ENCODE measurements at places on chromosomes 5 and 9.

GRCh38 chr5:61055434-61056006 lies 106.7 kb downstream of the SMIM15 start:
- DNase-seq = no peak

DNA sequence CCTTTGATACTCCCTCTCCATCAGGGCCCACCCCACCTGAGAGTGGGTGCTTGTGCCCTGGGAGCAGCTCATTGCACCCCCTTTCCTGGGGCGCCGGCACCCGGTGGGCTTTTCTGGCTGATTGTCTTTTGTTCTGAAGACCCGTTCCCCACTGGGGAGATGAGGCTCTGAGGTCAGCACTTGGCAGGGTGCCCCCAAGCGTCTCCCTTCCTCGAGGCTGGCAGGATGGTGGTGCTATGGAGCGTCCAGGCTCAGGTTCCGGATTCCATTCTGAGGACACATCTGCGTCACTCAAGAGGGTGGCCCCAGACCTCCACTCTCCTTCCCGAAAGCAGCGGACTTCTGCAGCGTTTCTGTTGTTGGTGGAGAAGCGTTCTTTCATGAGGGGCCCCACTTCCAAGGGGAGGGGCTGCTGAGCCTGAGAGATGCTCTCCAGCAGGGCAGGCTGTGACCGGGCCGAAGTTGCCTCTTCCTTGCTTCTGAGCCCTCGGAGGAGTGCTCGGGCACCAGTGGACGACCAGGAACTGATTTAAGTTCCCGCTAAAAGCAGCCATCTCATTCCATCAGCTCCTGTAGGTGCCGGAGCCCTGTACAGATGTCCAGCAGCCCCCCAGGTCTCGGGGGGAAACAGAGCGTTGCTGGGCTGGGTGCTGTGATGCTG lies 42.2 kb downstream of the COL5A1 start:
- DNase-seq = no peak

GRCh38 chr9:113456235-113456634 lies 7.3 kb upstream of the RGS3 start:
- no peak for DNase-seq

GRCh38 chr9:112755675-112756074 lies 5.1 kb downstream of the SNX30 start:
- no peak for DNase-seq

DNA sequence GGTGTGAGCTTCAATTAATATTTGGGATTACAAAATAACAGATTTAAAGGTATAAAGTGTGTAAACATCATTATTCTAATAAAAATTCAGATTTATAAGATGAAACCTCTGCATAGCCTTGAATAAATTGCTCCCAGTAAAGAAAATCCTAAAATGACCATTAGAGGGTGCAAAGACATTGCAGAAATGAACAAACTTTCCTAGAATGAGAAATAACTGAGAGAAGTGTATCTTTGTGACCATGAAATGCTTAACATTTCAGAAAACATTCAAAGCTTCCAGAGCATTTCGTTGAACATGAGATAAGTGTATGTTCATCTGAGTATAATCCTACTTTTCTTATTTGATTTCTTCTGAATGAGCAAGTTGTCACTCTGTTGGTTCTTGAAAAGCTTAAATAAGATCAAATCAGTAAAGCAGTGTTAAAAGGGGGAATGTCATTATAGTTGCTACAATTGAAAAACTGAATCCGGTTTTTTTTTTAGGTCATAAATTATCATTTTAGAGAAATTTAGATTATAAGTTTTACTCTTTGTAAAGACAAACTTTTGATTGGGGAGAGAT lies 24.7 kb upstream of the NUDT12 start:
- DNase-seq = no peak

- no peak for DNase-seq
These were observed 155.4 kb downstream of the PAM start for GRCh38 chr5:102910240-102911226.

DNA sequence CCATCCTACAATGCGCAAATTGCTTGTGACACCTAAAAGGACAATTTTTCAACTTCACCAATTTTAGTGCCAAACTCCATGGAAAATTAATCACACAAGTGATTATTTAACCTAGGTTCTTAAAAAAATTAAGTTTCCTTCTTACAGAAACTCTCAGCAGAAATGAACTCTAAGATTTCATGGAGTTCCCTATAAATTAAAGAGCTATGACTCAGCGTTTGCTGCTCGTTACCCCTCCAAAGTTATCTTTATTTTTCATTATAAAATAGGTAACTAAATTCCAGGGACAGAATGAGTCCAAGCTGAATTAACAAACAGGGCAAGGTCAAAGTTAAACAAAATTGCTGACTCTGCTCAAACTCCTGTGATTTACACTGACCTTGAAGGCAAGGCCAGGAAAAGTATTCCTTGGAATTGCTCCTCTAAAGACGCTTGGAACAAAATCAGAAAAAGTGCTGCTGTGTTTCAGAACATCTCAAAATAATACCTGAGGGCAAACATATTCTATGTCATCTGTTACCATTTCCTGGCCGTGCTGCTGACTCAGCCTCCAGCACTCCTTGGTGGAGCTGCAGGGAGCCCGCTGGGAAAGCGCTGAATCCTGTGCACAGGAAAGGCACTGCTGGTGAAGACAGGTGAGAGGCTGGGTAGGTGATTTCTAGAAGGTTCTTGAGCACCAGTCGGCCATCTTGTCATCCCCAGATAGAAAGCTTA lies 2.5 kb upstream of the CMBL start:
- DNase-seq = no peak

DNA sequence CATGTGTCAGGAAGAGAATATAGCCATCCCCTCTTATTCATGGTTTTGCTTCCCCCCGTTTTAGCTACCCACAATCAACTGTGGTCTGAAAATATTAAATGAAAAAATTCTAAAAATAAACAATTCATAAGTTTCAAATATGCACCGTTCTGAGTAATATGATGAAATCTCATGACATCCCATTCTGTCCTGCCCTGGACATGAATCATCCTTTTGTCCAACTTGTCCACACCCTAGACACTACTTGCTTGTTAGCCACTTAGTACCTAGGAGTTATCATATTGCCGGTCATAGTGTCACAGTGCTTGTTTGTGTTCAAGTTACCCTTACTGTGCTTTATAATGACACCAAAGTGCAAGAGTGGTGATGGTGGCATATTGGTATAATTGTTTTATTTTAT lies 113.5 kb downstream of the CAAP1 start:
- DNase-seq = no peak

GRCh38 chr9:34664281-34665066 lies 2.0 kb upstream of the CCL27 start:
- peak; percentile 79 for DNase-seq

DNA sequence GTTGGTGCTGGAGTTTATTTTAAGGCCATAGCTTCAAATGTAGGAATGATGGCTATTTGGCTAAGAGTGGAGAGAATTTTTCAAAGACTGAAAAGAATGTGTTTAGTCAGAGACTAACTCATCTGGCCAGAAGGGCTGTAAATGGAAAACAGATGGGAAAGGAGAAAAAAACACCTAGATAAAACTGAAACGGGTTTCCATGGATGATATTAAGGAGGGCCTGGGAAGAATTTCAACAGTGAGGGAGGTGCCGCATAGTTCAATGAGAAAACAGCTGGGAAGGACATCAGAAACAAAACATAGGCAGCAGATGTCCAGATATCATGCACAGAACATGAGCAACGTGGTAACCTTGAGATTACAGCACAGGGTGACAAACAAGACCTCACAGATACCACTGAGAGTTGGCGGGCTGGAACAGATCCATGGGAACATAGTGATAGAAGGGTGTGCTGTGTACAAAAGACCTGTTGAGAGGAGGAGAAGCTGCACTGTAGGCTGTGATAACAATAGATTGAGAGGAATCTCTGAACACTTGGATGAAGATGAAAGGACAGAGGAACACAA lies 31.2 kb upstream of the RAD23B start:
- DNase-seq = peak; percentile 56

GRCh38 chr9:73155377-73155776 lies 3.7 kb downstream of the ANXA1 start:
- DNase-seq = no peak

DNA sequence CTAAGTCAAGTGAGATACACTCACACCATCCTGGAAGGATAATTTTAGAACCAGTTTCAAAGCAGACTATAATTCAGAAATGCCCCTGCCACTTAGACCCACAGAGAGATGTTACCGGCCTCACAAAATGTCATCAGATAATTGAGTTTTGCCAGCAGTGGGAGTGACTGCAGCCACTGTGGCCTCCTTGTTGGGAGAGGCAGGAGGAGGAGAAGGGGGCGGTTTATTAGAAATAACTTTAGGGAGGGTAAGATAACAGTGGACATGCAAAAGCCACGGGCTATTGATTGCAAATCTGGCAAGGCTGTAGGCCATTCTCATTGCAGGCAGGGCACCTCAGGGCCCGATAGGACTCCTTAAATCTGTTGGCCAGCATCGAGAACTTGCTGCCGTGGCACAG lies 13.4 kb downstream of the GRXCR2 start:
- DNase-seq = no peak

GRCh38 chr9:36891341-36891811 lies 142.7 kb downstream of the PAX5 start:
- DNase-seq = no peak

DNA sequence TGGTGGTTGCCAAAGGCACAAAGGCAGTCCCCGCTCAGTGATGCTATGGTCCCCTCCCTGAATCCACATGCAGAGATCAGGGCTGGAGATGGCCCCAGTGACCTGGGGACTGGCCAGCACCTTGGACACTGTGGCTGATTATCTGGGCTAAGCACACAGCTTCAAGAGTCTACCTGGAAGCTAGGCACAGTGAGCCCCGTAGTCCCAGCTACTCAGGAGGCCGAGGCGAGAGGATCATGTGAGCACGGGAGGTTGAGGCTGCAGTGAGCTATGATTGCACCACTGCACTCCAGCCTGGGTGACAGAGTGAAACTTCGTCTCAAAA lies 8.3 kb upstream of the SCGB3A1 start:
- no peak for DNase-seq

DNA sequence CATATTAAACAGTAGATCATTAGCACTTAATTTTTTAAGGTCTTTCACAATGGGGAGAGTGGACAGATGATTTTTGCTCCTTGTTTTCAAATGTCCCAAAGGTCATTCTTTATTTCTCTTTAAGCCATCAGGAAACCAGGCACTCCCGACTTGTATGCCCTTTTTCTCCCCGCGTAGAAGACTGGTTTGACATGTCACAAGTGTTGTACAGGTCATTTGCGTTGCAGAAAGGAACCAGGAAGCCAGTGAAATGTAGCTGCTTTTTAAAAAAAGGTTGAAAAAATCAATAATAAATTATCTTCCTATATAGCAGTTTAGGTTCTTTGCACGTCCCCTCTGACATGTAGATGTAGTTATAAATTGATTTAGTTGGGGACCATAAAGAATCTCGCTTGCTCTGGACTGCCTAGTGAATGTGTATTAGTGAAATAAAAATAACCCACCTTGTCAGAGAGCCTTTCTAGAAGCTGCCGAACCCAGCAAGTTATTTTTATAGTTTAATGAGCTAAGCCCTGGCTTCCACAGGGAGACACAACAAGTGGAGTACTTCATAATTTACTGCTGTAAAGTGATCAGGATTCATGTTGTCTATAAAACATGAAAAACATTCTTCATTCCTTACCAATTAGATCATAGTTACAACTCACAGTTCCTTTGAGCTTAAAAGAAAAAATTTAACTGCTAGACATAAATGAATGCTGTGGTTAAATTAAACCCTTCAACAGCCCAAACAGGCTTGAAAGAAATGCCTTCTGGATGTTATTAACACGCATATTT lies 404.6 kb downstream of the CSNK1G3 start:
- no peak for DNase-seq

GRCh38 chr5:14502294-14502690 lies 79.3 kb upstream of the OTULINL start:
- no peak for DNase-seq

GRCh38 chr5:75610201-75610600 lies 1.1 kb upstream of the ANKDD1B start:
- no peak for DNase-seq

DNA sequence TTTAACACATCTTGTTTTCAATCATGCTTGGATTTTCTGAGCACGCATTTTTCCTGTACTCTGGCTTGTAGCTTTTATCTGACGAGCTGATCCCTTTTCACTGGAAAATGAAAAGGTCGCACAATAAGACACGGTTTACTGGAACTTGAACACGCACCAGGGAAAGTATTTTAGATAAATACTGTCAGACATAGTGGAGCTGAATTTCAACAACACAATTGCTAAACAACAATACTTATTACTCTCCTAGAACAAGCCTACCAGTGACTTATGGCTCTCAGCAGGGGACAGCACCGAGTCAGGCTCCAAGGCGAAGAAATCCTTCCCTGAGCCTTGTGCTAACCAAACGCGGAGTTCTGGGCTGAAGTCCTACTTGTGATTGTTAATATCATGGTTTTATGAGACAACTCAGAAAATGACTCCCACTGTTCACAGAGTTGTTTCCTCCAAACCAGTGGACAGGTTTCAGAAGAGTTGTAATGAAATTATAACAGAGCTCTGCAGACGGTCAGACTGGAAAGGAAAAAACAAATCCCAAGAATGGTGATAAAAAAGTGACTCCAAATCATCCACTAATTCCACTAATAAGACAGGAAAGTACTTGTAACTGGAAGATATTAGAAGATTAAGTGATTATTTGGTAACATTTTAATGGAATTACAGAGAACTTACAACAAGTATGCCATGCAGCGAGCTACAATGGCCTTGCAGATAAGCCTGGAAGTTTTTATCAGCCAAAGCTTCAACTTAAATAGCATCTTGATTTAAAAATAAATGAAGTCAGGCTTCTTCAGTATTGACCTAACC lies 359.6 kb downstream of the EBF1 start:
- DNase-seq = no peak

GRCh38 chr5:120164986-120165385 lies 299.1 kb upstream of the PRR16 start:
- DNase-seq = no peak

DNA sequence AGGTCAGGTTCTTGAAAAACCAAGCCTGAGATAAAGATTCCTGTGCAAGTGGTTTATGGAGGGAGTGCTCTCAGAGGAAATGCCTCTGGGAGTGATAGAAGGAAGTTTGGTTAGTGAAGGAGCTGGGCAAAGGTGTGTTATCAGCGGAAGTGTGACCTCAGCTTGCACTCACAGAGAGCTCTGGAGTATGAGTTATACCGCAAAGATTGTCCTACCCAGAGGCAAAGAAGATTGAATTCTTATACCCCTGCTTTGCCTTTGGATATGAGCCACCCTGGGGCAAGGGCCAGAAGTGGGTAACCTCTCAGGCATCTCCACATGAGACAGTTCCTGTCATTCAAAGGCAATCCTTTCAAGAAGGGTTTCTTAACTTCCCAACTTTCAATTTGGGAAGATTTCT lies 145.6 kb downstream of the MUSK start:
- no peak for DNase-seq

DNA sequence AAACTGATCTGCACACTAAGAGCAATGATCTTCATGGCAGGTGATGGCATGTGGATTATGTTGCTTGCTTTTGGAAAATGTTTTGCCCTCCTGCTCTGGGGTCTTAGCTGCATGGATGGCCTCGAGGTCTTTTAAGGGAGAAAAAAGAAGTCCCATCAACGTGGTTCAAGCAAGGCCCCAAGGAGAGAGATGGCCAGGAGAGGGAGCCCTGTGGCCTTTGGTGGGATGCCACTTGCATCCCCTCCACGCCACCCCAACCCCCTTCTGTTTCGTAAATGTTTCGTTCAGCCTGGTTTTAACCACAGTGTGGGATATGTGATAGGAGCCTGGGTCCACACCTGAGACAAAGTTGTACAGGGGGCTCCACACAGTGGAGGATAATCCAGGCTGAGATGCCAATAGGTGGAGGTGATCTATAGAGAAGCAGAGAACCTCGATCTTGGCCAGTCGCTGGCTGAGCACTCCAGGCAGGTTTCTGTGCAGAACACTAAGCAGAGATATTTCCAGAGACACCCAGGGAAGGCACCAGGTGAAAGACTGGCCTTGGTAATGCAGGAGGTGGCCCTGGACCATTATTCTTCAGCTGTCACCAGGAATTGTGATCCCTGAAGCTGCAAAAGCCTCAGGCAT lies 25.8 kb upstream of the FRRS1L start:
- no peak for DNase-seq

Measured in left ventricle myocardium inferior (tissue), 1 donor.